ENCODE measurements at places on chromosomes 7 and 10.

- no peak for DNase-seq
Observed at GRCh38 chr7:83739527-83739926, 90.6 kb upstream of the SEMA3E start.

- no peak for DNase-seq
Observed at GRCh38 chr7:5216931-5217330, 26.9 kb downstream of the WIPI2 start.

- no peak for DNase-seq
Observed at GRCh38 chr7:81186691-81187090, 267.8 kb upstream of the SEMA3C start.

DNA sequence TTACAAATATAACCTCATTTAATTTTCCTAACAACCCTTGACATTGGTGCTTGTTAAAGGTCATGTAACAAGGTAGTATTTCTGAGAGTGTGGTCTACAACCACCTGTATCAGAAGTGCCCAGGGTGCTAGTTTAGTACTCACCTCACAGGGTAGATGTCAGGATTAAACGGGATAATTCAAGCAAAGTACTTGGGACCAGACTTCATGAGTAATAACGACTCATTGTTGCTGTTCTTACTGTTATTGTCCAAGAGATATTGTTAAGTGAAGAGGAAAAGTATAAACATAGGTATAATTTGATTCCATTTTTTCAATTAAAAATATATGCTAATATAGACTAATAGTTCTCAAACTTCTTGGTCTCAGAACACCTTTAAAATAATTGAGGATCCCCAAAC is 179.3 kb downstream of the WNT2 start:
- no peak for DNase-seq

GRCh38 chr10:45220931-45221330 is 94.5 kb downstream of the OR13A1 start:
- DNase-seq: no peak

DNA sequence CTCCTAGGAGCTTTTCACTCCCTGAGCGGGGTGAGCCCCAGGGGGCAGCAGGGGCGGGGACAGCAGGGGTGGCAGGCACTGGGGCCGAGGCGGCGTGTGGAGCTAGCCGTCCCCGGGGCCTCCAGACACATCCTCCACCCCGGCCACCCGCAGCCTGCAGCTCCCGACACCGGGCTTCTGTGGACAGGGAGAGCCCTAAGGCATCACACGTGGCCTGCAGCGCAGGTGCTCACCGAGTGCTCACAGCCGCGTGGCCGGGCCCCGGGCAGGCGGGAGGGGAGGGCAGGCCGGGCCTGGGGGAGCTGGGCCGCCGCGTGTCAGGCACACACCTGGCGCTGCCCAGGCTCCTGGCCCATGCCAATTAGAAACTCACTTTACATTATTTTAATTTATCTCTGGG is 51.4 kb downstream of the MICALL2 start:
- DNase-seq: no peak

GRCh38 chr7:38813768-38814167 is 95.2 kb downstream of the VPS41 start:
- no peak for DNase-seq

DNA sequence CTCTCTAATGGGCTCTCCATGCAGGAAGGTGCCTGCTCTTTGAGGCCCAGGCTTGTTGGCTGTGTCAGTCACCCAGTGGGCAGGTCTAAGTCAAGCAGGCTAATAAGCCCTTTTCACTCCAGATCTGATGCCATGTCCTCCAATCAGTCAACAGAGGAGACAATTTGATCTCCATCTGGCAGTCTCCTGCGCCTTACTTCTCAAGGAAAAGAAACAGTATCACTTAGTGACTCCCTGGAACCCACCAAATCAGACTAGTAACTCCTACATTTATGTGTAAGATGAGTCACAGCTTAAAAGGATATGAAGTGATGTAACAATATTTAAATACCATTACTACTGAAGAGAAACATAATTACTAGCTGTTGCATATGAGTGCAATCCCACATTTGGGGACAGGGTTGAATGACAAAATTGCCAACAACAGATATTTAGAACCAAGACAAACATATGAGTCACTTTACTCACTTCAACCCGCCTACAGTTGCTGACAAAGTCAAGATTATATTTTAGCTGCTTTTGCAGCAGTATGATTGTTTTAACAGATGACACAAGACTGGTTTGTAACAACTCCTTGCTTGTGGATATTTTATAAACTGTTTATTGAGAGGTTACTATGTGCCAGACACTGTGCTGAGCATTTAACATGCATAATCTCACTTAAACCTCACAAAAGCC is 72.1 kb downstream of the USP6NL start:
- no peak for DNase-seq

DNA sequence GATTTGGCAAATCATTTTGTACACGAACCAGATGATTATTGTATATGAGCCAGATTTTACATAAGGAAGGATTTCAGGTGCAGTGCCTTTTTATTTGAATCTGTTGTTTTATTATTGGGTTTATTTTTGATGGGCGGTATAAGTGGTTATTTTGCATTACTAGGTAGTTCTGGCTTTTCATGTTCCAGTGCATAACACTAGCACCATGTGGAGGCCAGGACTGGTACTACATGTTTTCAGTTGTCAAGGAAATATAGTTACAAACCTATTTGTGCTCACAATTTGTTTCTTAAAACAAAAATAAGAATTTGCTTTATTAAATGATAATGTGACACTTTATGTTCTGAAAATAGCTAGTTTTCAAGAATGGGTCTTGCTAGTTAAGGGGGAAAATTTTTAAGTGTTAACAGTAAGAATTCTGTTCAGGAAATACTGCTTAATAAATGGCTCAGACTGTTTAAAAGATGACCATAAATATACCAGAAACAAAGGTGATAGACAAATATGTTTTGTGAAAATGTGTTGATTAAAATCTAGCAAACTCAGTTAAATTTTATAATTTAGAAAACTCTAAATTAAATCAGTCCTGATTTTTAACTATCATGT is 7.1 kb upstream of the SEMA3E start:
- no peak for DNase-seq

DNA sequence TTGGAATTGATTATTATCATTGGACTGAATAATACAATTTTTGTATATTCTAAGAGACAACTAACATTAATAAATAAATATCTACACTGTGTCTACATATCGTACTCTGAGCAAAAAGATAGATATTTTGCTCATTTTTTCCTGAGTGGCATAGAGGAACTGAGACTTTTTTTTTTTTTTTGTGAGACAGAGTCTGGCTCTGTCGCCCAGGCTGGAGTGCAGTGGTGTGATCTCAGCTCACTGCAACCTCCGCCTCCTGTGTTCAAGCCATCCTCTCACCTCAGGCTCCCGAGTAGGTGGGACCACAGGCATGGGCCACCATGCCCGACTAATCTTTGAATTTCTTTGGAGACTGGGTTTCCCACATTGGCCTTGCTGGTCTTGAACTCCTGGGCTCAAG is 14.0 kb downstream of the KMT2E start:
- DNase-seq: no peak

DNA sequence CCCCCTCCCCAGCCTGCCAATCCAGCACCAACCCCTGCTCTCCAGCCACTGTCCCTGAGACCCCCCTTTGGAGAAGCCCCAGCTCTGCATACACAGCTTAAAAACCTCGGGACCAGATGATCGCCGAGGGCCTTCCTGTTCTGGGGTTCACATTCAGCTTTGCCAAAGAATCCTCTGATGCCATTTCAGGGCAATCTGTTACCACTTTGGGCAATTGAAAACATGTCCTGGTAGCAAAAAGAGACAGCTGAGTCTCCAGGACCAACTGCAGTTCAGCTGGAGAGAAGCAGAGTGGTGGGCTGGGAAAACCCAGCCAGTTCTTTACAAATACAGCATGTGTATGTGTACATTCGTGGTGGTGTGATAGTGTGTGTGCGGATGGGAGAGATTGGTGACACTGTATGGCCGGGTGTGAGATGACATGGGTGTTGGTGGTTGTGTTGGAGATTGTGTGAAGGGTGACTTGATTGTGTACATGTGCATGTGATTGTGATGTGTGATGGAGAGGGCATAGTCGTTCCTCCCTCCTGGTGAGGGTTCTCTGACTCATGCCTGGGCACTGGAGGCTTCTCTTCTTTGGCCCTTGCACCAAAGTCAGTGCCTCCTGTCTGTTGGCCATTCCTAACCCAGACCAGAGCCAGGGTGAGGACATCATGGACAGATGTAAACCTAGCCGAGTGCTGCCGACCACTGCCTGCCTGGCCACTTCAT is 48.5 kb upstream of the AQP1 start:
- no peak for DNase-seq

- DNase-seq: no peak
Observed at GRCh38 chr10:83927166-83927565, 212.1 kb upstream of the GHITM start.

- no peak for DNase-seq
Observed at GRCh38 chr7:78473571-78474301, 675.2 kb downstream of the PHTF2 start.

GRCh38 chr7:1707756-1708595 is 37.9 kb downstream of the ELFN1 start:
- DNase-seq: peak; percentile 37

DNA sequence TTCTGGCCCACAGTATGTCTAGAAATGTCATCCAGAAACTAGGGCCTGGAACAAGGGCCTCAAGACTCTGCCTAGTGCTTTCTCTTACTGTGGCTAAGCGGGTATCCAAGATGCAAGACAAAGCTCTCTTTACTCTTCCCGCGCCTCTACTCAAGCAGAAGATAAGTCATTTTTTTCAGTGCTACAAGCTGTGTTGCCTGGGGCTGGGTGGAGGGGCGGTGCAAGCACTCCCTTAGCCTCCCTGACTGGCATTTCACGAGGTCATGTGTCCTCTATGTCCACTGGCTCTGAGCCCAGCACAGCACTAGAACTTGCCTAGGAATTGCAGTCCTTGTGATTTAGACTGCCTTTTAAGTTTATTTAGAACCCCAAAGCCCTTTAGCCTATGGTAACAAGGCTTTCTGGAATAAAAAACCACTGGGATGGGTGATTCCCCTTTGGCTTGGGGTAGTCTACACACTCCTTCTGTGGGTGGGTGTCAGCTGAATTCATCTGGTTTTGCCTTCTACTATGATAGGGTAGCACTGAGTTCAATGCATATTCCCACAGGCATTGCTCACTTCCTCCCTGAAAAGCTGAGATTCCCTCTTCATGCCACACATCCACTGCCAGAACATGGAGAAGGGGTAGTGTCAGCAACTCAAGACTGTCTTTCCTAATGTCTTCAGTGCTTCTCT is 371.8 kb upstream of the KCND2 start:
- no peak for DNase-seq

DNA sequence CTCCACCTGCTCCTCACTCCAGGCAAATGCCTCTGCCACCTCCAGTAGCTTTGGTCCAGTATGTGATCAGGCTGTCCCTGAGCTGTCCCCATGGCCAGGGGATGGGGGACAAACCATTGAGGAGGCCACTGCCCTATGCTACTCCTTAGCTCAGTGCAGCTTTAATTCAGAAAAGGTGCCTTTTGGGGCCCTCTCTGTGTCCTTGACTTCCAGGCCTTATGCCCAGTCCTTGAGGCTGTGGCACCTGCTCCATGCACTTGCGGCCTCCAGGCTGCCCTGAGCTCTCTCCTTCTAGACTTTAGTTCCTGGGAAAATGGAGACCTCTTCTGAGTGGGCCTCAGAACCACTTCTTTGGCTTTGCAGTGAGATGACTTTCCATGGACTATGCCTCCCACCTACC is 650.8 kb upstream of the CELF2 start:
- DNase-seq: no peak

DNA sequence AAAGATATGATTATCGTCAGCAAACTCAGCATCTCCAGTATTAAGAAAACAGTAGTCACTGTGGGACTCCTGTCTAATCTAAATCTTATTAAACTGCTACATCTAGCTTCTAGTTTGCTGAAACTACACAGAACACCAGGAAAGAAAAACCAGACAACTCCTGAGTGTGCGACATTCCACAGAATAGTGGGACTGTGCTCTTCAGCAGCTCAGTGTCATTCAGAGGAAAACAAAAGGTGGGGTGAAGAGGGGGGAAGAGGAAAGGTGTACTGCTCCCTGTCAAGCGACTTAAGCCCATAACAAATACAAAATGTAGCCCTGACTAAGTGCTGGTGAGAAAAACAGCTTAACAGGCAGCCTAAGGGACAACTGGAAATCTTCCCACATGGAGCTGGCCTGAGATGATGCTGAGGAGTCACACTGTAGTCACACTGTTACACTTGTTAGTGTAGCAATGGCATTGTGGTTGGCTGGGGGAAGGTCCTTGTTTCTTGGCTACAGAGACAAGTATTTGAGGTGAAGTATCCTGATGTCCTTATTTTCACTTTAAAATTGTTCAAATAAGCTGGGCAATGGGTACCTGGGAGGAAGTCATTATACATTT is 135.5 kb downstream of the USP6NL start:
- no peak for DNase-seq

DNA sequence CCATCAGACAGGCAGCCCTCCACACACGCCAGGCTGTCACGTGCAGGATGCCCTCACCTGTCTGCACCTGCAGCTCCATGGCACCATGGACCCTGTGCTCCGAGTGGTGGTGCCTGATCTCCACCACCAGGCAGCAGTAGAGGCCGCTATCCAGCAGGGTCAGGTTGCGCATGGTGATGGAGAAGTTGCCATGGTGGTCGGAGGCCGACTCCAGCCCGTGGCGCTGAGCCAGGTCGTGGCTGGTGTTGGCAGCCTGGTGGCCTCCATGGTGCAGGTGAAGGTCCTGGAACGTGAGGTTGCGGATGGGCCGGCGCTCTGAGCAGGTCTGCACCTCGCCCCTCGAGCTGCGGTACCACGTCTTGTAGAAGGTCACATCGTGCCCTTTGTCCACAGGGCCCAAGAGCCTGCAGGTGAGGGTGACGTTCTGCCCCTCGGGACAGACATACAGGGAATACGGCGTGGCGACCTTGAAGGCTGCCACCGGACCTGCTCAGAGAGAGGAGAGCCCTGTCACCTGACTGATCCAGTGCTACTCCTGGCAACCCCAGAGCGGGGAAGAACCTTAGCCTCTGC is 11.7 kb downstream of the VSIR start:
- no peak for DNase-seq

- DNase-seq: no peak
Observed at GRCh38 chr10:6543431-6544005, 36.6 kb downstream of the PRKCQ start.

- DNase-seq: no peak
Observed at GRCh38 chr10:31098046-31098445, 66.4 kb upstream of the ZNF438 start.

- peak; percentile 79 for DNase-seq
Observed at GRCh38 chr10:119207713-119208552, 562 bp downstream of the GRK5 start.

DNA sequence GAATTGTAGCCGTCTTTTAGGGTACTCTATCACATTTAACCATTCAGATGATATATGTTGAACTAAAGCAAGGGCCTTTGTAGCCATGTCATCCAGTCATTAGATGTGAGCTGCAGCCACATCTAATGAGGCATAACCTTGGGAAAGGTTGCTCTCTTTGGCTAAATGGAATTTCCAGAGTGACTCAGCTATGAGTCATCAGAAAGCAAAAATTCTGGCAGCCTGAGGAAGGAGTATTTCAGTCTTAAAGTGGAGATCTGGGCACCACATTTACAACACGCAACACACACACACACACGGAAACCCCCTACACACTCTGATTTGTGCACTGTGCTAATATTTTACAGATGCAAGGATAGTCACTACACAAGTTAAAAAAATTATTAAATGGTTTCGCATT is 176.9 kb upstream of the ZWINT start:
- DNase-seq: no peak
